ENCODE measurements at places on chromosomes 1 and 21.

GRCh38 chr21:15514073-15514946, 215.5 kb upstream of the USP25 start:
- peak; percentile 13 for DNase-seq

DNA sequence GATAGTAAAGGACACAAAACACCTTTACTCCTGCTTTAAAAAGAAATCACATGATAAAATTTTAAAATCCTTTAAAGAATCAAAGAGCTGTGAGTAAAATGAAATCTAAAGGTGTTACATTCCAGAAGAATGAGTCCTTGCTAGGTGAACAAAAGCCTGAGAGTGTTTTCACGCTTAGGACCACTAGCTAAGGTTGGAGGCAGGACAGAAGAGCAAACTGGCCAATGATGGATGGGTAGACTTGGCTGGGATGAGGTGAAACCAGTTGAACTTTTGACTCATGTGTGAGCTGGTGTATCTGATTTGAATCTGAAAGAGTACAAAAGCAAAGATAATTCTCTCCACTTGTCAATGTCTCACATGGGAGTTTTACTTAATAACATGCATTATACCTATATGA, 35.1 kb downstream of the CATSPERE start:
- DNase-seq: no peak

DNA sequence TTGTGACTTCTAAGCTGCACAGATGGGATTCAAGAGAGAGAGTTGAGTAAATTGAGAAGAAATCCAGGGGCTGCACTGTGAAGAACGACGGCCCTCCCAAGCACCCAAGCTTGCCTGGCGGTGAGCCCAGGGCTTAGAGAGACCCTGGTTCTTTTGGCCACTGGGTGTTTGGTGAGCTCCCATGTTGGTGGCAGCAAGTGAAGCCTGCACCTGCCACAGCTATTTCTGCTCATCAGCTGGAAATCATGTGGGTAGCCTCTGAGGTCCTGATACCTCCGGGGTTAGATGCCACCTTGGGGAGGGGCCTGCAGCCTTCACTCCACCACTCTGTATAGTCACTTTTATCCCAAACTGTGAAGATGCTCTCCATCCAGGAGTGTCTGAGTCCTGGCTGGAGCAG, 6.2 kb upstream of the BTG2 start:
- no peak for DNase-seq

GRCh38 chr1:226628612-226629155, 80.1 kb downstream of the STUM start:
- DNase-seq: no peak

DNA sequence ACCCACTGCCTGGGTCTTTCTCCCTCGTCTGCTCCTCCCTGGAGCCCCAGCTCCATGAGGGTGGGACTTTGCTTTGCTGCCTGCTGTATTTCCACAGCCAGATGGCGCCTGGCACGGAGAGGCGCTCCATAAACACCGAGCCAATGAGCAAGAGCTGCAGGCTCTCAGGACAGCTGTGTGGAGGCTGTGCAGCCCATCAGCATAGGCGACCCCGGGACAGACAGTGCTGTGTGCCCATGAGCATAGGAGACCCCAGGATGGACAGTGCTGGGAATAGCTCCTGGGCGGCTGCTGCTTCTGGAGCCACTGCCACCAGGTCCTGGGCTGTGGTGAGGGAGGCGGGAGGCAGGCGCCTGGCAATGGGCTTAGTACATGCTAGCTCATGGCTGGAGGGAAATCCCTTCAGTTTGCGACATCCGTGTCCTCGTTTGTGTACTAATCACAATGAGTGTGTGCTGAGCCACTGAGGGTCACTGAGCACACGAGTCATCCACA, 29.2 kb downstream of the CEP104 start:
- DNase-seq: no peak

DNA sequence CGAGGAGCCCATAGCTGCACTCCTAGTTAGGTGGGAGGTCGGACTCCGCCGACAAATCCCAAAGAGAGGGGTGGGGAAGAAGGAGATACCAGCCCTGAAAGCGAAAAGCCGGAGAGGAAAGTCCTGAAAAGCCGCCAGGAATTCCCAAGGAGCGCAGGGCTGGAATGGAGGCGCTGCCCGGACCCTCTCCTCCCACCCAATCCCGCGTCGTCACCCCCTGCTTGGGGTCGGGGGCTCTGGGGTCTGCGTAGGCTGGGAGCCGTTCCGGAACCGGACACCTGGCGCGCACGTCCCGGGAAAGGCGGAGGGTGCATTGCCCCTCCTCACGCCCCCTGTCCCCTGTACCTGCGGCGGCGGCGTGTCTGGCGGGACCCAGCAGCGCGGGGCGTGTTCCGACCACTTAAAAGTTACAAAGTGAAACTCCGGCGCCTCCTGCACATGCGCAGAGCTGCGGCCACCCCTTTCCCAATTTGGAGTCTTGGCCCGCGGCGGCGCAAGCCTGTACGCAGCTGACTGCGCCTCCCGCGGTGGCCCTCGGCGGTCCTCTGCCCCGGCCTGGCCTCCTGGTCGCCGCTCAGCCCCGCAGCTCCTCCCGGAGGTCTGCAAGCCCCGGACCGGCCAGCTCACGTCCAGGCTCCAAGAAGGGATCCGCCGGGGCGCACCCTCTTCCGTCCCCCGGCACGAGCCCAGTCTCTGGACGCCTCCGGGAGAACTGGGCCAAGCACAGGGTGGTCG, at the start of gene TMEM63A:
TSS of gene TMEM63A (minus strand) at position 422 of the 735 bp plus-strand sequence. CDS start 4,800 bp downstream, outside the sequence.
- DNase-seq: peak; percentile 20

GRCh38 chr1:27383039-27383605, at the start of gene CD164L2:
CD164L2 (minus strand) TSS chr1:27383333; CDS start chr1:27383239, 94 bp downstream.
- no peak for DNase-seq

GRCh38 chr1:45787905-45788304, 15.5 kb upstream of the MAST2 start:
- DNase-seq: no peak

DNA sequence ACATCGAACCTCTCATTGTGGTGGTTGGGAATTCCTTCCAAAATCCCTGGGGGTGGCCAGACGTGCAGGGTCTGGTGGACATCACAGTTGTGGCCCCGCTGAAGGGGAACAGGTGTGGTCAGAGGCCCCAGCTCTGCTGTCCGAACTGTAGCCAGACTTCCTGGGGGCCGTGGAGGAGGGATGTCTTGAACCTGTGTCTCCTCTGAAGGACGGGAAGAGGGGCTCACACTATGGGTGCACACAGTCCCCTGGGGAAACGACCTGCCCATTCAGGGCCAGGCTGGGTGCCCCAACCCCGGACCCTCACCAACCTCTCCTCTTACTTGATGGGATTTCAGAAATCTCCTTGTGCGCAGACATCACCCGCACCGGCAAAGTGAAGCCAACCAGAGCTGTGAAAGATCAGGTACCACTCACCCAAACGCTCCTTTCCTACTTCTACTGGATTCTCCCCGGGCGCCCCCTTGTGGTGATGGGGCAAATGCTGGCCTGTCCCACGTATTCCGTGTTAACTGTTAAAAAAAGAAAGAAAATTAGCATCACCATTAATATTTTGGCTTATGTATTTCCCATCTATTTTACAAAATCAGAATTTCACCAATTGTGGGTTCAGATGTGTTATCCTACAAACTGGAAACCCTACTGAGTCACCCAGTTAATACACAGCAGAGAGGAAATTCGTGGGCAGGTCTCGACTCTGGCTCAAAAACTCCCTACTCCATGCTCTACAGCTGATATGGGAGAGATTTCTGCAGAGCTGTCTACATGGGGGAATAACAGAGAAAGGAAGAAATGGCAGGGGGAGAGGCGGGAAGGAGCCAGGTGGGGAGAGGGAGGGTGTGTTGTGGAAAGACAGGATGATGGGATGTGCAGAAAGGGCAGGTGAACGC, 28.1 kb downstream of the PADI4 start:
- DNase-seq: peak; percentile 35

GRCh38 chr1:170310014-170310405, 164.3 kb downstream of the NTMT2 start:
- no peak for DNase-seq

- no peak for DNase-seq
Measured at GRCh38 chr1:6585081-6585722, 5.4 kb downstream of the ZBTB48 start.

DNA sequence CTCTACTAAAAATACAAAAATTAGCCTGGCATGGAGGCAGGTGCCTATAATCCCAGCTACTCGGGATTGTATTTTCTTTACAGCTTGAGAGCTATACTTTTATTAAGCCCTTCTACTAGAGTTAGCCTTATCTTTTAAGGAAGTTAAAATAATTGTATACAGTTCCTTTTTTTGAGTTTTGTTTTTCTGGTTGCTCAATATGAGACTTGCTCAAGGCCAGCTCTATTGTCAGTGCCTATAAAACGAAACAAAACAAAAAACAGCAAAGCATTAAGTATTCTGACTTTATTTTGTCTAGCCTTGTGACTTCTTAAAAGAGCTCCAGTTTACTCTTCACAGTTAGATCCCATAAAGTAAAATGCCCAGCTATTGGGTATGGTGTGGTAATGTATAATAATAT, 17.2 kb downstream of the PKN2 start:
- no peak for DNase-seq

DNA sequence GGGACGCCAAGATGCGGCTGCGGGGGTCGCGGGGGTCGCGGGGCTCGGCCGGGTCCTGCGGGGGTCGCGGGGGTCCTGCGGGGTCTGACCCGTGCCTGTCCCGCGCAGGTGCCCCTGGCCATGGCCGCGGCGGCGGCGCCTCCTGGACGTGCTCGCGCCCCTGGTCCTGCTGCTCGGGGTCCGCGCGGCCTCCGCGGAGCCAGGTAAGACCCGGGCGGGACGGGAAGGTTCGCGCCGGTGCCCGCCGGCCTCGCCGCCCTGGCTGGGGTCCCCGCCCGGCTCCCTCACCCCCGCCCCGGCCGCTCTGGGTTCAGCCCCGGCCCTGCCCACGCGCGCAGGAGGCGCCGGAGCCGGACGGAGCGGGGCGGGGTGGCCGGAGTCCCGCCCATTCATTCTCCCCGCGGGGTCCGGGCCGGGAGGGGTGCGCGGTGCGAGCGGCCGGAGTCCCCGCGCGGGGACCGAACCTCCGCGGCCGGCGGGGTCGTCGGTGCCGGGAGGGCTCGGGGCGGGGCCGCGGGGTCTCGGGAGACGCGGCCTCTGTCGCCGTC, 380 bp downstream of the COL18A1 start:
- DNase-seq: no peak

- DNase-seq: no peak
Measured at GRCh38 chr1:182561456-182561855, 27.6 kb downstream of the RNASEL start.

- DNase-seq: no peak
Measured at GRCh38 chr1:18394563-18395156, 86.1 kb upstream of the KLHDC7A start.

DNA sequence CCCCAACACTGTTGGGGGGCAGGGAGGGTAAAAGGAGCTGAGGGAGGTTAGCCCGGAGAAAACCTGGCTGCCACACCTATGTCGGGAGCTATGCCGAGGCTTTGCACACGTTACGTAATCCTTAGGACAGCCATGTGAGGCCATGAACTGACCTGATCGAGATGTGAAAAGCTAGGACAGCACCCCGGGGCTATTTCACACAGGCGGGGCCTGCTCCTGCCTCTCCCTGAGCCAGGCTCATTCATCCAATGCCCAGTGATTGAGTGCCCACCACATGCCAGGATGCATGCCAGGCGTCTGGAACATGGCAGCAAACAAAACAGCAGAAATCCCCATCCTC, 30.2 kb downstream of the LDLRAP1 start:
- no peak for DNase-seq

GRCh38 chr1:20684651-20685050, 23.5 kb upstream of the DDOST start:
- no peak for DNase-seq

- no peak for DNase-seq
Measured at GRCh38 chr1:111882559-111882958, 106.9 kb downstream of the KCND3 start.

GRCh38 chr1:33973799-33974545, 110.1 kb downstream of the HMGB4 start:
- DNase-seq: no peak

- DNase-seq: no peak
Measured at GRCh38 chr1:10775763-10776162, 20.7 kb downstream of the CASZ1 start.

DNA sequence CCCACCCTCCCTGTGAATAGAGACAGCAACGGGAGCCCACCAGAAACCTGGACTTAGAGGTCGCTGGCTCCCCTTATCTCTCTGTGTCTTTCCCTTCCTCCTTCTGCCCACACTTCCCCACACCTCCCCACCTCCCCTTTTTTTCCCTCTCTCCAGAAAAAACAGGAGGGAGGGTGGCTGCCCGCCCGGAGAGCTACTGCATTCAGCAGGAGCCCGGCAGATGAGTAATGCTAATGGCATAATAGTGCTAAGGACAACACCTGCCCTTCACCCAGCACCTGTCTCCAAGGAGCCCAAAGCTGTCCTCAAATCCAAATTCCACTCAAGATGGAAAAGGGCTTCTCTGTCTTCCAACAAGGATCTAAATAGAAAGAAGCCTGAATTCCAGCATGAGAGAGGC, 11.4 kb upstream of the PRELP start:
- DNase-seq: no peak

DNA sequence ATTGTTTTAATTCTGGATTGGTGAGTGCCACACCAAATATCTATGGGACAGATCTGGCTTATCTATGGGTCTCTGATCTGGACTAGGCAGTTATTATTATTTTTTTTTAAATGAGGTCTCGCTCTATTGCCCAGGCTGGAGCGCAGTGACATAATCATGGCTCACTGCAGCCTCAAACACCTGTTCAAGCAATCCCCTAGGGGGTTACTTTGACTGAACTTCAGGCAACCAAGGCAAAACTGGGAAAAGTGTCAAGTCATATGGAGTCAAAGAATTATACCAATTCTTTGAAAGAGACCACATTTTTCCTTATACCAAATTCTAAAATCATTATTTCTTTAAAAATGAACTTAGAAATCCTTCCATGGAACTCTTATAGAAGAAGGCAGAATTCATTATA, 129.1 kb upstream of the HOOK1 start:
- no peak for DNase-seq

- no peak for DNase-seq
Measured at GRCh38 chr1:110047463-110047862, 13.0 kb downstream of the STRIP1 start.

DNA sequence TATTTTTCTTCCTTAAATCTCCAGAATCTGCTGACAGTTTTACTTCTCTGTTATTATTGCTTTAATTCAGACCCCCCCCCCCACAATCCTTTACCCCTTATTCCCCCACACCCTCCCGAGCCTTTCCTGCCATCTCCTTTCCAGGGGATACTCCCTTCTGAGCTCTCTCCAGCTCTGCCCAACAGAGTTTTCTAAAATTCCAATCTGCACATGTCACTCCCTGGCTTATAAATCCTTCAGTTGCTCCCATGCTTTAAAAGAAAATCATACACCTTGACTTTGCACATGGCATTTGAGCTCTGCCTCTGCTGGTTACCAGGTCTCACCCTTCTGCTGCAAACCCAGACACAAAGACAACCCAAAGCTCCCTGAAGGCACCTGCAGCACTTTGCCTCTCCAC, 11.7 kb upstream of the EPS8L3 start:
- no peak for DNase-seq

DNA sequence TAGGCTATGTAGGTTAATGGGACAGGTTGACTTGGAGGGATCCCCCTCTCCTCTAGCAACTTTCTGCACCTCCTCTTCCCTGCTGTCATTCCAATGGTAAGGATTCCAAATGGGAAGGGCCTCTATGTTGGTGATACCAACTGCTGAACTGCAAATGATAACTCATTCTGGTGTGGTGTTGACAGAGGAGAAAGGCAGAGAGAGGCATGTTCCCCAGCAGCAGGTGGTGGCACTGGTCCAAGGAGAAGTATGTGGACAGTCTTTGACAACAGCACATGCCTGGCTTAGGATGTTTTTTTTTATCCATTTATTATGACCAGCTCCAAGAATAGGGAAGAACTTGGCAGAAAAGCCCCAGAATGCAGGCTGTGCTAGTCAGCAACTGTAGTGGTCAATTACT, 19.6 kb upstream of the SPAG17 start:
- no peak for DNase-seq

- DNase-seq: no peak
Measured at GRCh38 chr1:160260406-160261382, 1.7 kb downstream of the DCAF8 start.
